ENCODE measurements at places on chromosomes 5 and 9.

GRCh38 chr9:131475111-131475955, 27.4 kb upstream of the POMT1 start:
- no peak for DNase-seq

DNA sequence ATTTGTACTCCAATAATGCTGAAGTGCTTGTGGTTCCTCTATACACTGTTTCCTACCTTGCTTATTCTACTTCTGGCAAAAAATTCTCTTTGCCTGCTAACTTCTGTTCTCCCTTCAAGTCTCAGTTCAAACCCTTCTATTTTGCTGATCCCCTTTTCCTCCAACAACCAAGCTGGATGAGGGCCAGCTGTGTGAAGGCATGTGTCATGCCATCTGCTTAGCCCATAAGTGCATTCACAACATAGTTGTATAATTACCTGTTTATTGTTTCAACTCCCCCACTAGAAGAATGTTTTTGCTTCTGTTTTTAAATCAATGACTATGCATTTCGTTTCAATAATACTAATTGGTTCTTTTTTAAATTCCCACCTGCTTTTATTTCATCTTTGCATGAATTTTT, 1951.4 kb upstream of the WWC1 start:
- DNase-seq = no peak

DNA sequence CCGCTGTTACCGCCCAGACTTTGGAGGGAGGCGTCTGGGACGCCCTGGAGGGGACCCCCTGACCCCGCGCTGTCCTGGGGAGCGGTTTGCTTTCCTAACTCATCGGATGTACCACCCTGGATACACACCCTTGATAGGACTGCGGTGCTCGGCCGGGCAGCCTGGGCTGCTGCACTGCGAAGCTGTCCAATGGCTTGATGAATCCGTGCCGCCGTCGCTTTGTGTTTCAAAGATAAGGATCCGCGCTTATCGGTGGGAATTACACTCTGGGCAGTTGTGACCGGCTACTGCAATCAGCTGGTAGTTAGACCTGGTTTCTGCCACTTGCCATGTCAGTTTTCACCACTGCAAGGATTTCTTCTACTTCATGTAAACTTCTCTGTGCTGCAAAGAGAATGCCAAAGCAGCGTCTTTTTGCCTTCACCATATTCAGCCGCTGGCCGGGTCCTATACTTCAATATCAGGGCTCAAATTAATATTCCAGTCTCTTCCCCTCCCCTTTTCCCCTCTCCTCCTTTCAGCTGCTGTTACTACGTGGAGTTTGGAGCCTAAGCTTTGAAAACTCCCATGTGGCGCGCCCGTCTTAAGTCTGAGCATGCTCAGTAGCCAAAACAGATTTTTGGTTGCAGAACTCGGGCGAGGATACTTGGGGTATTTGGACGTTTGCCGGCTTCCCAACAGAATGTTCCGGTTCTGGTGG, 727 bp downstream of the SMAD5 start:
- no peak for DNase-seq

GRCh38 chr9:91190062-91190461, 171.7 kb downstream of the AUH start:
- no peak for DNase-seq

DNA sequence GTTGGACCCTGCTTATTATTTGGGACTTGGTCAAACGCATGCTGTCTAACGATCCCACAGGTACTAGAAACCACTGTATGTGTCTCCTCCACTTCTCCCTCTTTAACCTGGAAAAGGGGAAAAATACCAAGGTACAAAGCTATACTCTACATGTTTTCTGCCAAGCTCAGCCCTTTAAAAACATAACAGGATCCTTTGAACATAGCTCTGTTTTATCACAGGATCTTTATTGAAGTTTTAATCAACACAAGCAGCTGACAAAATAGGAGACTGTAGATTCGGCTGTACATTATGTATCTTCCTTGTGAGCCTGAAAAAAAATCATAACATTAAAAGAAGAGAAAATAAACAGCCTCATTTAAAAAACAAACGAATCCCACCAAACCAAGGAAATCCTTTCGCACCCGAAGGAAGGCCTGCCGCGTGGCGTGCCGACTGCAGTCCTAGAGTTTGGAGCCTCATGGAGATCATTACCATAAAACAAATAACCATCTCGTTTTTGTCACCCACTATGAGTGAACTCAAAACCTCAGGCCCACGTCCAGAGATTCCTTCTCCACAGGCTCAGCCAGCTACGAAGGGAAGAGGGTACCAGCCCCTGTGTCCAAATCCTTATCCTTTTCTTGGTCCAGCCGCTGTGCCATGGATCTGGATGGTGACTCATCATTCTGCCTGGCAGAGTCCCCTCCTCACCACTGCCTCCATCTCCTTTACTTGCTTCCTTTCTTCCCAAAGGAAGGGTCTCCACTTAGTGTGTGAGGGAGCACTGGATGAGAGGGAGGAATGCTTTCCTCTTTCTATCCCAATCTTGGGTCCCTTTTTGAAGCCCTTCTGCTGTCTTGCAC, 651.1 kb downstream of the CCDC171 start:
- no peak for DNase-seq

DNA sequence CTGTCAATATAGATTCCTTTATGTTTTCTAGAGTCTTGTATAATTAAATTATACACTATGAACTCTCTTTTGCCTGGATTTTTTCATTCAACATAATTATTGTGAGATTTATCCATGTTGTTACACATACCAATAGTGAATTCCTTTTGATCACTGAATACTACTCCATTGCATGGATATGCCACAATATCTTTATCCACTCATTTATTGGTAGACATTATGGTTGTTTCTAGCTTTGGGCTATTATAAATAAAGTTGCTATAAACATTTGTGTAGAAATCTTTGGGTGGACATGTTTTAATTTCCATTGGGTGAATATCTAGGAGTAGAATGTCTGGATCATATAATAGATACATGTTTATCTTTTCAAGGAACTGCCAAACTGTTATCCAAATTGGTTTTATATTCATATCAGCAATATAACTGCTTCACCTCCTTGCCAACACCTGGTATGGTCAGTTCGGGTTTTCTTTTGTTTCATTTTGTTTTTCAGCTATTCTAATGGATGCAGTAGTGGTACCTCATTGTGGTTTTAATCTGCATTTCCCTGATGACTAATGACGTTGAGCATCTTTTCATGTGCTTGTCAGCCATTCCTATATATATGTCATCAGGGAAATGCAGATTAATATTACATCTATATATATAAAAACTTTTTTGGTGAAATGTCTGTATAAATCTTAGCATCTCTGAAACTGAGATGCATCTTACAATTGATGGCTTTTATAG, 32.1 kb upstream of the TCF7 start:
- DNase-seq = no peak

- DNase-seq = no peak
These were observed 210.6 kb downstream of the MAPKAP1 start for GRCh38 chr9:125496313-125496834.

DNA sequence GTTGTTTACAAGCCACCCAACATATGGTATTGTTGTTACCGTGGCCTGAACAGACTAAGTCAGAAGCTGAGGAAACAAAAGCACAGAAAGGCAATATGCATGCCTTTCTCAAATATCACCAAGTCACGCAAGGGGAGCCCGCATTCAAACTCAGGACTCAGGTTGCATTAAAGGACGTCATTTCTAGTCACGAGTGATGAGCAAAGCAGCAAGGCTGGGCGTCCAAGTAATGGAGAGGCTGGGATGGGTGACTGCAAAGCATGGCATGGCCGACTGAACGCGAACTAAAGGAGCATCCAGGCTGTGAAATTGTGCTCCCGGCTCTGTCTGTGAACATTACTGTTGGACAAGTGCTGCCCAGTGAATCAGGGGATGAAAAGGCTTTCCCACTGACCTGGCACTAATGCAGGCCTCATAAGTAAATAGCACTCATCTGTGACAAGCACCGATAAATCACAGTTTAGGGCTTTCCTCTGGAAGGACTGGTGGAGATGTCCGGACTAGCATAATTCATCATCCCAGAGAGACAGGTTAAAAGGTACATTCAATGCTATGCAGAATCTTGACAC, 202.8 kb downstream of the SPOCK1 start:
- no peak for DNase-seq

DNA sequence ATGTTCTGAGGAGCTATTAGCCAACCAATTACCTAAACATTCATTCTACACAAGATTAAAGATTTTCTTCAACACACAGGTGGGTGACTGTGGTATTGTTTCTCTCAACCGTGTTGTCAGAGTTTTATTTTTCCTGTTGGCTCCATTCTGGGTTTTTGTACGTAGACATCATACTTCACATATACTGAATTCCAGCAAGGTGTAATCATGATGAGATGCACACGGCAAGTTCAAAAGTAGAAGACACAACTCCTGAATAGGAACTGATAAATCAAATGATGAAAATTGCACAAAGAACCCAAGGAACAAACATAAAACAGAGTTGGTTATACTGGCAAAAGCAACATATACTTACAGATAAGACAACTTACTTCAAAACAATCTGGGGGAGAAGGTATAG, 40.2 kb upstream of the RANBP6 start:
- no peak for DNase-seq

GRCh38 chr5:155767470-155767869, 559.5 kb upstream of the SGCD start:
- DNase-seq = no peak

- no peak for DNase-seq
These were observed 9.7 kb downstream of the NOTCH1 start for GRCh38 chr9:136536051-136536720.

GRCh38 chr5:83340511-83340918, 131.0 kb upstream of the VCAN start:
- no peak for DNase-seq

GRCh38 chr5:133041157-133041784, 10.5 kb upstream of the HSPA4 start:
- DNase-seq = no peak

GRCh38 chr9:33718987-33719386, 76.4 kb upstream of the PRSS3 start:
- no peak for DNase-seq

DNA sequence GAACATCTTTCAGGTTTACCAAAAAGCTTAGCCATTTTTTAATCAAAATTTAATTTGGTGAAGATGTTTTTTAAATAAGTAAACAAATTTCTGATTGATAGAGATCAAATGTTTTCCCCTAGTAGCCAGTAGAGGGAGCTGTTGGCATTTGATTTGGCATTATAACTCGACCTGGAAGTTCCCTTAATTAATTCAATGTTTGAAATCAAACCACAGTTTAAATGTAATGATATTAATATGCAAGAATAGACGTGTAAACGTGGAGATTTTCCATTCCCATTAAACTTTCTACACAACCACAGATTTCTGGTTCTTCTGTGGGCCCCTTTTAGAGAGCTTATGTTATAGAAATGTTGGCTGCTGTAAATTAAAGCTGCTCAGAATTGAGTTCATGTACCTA, 148.1 kb upstream of the MPDZ start:
- no peak for DNase-seq

DNA sequence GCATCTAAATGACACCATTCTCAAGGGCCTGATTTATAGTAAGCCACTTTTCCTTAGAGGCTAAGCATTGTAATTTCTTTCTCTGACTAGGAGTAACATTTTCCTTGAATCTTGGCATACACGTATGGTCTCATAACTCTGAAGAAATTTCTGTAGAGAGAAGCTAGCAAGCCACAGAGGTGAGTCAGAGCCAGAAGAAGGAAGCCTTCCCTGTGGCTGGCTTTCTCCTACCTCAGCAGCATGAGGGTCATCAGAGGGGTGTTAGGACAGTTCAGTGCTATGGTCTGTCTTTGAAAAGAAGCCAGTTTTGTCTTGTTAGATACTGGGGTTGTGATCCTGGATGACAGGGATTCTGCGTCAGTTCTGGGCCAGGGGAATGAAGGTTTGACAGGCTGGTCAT, 3.2 kb downstream of the SNX30 start:
- no peak for DNase-seq

- no peak for DNase-seq
These were observed 64.2 kb upstream of the SPDL1 start for GRCh38 chr5:169519358-169519757.

DNA sequence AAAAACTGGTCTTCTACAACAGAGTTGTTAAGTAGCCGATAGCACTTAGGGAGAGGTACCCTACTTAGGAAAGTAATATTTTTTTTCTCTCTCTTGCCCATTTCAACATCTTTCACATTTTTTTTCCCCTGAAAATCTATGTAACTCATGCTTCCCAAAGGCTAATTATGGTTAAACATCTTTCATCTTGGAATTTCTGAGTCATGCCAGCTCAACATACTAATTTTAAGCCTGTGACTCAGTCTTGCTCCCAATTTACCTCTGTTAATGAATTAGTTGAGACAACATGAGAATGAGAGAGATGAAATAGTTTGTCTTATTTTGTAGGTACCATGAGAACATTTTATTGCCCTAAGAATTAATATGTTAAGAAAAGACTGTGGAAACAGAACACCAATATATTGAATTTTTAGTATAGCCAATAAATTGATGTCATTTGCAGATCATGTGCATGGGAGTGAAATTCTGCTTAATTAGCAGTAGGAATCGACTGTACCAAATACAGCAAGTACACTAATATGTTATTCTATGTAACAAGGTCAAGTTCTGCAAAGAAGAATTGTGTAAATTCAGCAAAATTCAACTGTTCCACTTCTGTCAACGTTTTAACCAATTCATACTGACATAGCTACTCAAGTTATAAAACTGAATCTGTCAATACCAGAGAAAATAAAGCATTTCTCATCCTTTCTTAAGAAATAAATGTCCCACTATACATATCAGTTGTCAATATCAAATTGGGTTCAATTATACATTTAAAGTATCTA, 550.0 kb downstream of the PTPRD start:
- DNase-seq = no peak

GRCh38 chr5:157997991-157998504, 139.1 kb upstream of the CLINT1 start:
- no peak for DNase-seq

- DNase-seq = no peak
These were observed 65.9 kb upstream of the GNAQ start for GRCh38 chr9:78097541-78097940.

DNA sequence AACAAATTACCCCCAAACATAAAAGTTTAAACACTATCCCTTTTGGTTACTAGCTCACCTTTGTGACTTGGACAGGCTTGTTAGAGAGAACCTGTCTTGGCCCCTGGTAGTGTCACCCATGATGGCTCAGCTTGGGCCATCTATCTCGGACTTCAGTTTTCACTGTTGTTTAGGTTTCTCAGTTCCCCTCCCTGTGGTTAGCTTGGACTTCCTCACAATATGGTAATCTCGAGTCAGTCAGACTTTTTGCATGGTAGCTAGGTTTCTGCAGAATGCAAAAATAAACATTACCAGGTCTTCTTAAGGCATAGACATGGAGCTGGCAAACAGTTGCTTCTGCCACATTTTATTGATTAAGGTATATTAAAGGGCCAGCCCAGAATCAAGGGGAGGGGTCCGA, 324.3 kb upstream of the RORB start:
- DNase-seq = no peak

DNA sequence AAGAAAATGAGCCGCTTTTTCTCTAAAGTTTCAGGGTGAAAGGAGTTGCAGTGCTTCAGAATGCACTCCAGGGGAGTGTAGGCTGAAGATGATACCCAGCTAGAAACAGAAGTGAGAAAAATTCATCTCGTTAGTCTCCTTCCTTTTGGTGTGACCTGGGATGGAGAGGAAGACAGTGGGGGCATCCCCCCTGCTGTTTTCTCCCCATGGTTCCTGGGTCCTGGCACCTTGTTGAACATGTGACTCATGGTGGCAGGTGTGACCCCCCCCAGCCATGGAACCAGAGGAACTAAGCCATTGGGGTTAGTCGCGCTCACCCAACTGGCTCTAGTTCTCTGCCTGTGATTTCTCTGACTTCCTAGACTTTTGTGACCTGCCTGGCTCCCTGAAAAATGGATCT, 424.6 kb downstream of the CSNK1G3 start:
- no peak for DNase-seq
